MCF 10A (cell line): ENCODE measurements at places on chromosomes 3 and 15. TPM values are rescaled to one million over a fixed set of nuclear protein-coding genes. Genes with fewer than 3 reads are reported as not detected.

Gene MEIS2
- 6.9 and 10.3 TPM in 2 replicates for total RNA-seq

Gene ARHGAP31
- total RNA-seq, result 4.4 and 4.7 TPM in 2 replicates

Gene RTP3
- total RNA-seq, result not detected in 2 replicates

Gene XIRP1
- total RNA-seq, result not detected in 2 replicates

Gene TTLL13
- total RNA-seq, result 0.47 TPM in 1 of 2 replicates, not detected in the other

Gene PLOD2
- 109 and 149 TPM in 2 replicates for total RNA-seq

Gene KLHL40
- not detected in 2 replicates for total RNA-seq

Gene SGO1
- 6.8 and 12.2 TPM in 2 replicates for total RNA-seq

Gene MYEF2
- 27.6 and 28.4 TPM in 2 replicates for total RNA-seq

Gene FBXL22
- total RNA-seq, result 0.39 and 0.58 TPM in 2 replicates

Gene POPDC2
- total RNA-seq, result 0.91 and 0.93 TPM in 2 replicates

Gene KCNH8
- 0.07 TPM in 1 of 2 replicates, not detected in the other for total RNA-seq

Gene CHRD
- total RNA-seq, result not detected in 2 replicates
